Activated T-cell treated with anti-CD3 and anti-CD28 coated beads for 4 hours (primary cell): ENCODE measurements at places on chromosomes 3 and 15.
A peak's percentile ranks its signal among the peaks of the same experiment; 100 is the strongest.

- no peak for DNase-seq
Measured at GRCh38 chr15:89003865-89004725, 84.2 kb upstream of the ABHD2 start.

GRCh38 chr15:82952158-82953081, at the start of gene HOMER2:
HOMER2 (minus strand) TSS chr15:82952720; CDS start chr15:82952535, 185 bp downstream.
- DNase-seq: no peak

DNA sequence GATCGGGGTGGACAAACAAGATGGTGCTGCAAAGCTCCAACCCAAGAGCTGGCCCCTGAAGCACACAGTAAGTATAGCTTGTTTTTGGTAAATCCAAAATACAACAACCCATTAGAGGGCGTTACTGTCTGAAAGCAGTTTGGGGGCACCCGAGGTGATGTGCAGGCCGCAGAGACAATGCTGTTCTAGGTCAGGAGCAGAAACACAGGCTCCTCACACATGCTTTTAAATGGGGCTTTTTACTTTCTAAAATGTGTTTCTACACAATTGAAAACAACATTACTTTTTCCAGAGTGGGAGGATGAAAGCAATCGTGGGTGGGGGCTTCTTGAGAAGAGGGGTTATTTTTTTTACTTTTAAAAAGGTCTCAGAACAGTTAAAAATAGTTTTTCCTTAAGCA, 1029.3 kb upstream of the CFAP20DC start:
- peak; percentile 52 for DNase-seq

DNA sequence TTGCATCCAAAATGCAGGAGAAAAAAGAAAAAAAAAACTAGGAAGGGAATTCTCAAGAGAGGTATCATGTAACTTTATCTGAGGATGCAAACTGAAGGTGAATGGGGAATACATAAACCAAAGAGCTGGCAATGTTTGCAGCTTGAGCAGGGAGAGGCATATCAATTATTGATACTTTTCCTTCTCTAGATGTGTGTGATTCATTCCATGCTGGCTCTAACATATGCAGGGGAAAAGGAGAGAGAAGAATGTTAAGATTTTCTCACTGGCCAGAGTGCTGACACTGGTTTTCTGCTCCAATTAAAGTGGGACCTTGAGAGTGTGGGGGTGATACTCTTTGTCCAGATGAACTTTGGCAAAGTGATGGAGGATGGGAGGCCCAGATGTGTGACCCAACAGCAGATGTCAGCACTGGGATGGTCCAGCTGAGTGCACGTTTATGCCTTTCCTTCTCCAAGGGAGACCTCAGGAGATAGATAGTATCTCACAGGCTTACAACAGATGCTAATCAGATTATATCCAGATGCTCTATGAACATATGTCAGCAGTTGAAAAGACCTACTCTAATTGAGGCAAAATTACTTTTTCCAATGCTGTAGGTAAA, 50.0 kb upstream of the PSMD6 start:
- no peak for DNase-seq

- DNase-seq: no peak
Measured at GRCh38 chr3:59280113-59280512, 230.3 kb upstream of the CFAP20DC start.

DNA sequence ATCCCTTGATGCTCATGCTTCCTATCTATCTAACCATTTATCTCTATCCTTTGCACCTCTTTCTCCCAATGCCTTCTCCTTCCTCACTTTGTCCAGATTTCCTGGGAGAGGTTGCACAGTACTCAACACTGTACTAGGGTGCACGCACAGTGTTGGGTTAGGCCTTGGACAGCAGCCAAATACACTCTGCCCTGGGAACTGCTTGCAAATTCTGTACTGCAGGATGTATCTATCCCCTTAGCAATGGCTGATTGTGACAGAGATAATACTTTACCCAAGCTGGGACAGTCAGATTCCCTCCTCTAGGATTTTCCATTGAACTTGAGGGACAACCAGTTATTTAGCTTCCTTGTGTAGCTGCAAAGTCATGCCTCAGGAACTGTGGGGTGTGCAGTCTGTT, 113.3 kb downstream of the IL20RB start:
- no peak for DNase-seq

- no peak for DNase-seq
Measured at GRCh38 chr15:65962187-65962586, 92.9 kb downstream of the RAB11A start.

DNA sequence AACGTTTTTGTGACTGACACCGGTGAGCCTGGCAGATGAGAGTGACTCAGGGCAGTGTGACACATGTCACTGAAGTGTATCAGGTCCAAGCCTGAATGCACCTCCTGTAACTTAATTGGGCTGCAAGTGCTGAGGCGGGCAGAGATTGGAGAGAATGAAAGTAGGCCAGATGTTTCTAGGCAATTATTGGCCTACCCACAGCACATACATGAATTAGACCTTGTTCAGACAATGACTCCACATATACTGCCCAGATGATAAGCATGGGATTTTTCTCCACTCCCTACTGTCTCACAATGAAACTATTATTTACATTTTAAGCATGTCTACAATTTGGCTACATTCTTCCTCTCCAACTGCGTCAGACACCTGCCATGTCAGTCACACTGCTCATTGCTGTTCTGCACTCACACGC, 187.3 kb upstream of the ZNF385D start:
- no peak for DNase-seq

DNA sequence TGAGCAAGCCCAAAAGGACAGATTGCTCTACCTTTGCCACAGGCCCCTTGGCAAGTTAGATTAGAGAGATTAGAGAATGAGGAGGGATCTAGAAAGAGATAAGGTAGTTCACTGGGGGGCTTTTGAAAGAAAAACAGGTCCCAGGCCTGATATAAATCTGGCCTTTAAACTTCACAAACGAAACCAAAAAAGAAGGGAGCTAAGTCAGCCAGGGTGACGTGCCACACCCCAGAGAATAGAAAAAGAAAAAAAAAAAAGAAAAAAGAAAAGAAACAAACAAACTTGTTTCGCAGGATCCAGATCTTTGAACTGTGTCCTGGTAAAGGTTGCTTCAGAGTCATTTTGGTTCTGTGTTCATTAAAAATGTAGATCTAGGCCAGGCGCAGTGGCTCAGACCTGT, 3.6 kb downstream of the KAT2B start:
- DNase-seq: no peak

GRCh38 chr3:197555281-197556261, at the start of gene BDH1:
BDH1 (minus strand) TSS chr3:197555968; CDS start chr3:197546443, 9,525 bp downstream.
- DNase-seq: peak; percentile 28

- DNase-seq: no peak
Measured at GRCh38 chr3:47984075-47984728, 32.0 kb downstream of the MAP4 start.

- DNase-seq: no peak
Measured at GRCh38 chr3:183375787-183376186, 52.6 kb downstream of the MCF2L2 start.

- DNase-seq: no peak
Measured at GRCh38 chr3:134350861-134351311, 23.4 kb downstream of the AMOTL2 start.

DNA sequence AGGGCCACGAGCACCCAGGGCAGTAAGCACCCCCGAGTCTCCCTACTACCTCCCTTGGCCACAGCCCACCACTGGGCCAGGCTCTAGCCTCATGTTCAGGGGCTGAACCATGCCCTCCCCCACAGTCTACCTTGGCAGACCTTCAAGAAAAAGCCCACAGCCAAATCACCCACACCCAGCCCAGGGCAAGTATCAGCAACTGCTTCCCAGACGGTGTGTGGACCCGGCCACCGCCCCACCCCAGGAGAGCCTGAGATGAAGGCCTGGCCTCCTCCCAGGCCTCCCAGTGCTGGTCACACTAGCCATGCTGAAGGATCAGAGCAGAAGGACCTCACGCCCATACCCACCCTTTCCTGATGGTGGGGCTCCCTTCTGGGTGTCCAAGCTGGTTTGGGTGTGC, 92.0 kb upstream of the LINGO1 start:
- DNase-seq: no peak

DNA sequence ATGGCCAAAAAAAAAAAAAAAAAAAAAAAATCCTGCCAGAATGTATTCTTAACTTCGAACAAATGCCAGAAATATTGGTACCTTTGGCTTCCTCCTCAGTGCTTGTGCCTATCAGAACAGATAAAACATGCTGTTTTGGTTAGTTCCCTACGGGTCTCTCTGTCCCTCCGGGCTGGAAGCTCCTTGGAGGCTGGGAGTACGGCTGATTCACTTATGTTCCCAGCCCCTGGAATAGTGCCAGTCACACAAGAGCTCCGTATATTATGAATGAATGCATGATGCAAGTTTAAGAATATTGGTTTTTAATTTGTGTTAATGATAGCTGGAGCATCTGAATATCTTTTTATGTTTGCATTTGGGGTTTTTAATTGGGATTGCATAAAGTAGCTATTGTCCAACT, 44.0 kb downstream of the NR2F2 start:
- no peak for DNase-seq

DNA sequence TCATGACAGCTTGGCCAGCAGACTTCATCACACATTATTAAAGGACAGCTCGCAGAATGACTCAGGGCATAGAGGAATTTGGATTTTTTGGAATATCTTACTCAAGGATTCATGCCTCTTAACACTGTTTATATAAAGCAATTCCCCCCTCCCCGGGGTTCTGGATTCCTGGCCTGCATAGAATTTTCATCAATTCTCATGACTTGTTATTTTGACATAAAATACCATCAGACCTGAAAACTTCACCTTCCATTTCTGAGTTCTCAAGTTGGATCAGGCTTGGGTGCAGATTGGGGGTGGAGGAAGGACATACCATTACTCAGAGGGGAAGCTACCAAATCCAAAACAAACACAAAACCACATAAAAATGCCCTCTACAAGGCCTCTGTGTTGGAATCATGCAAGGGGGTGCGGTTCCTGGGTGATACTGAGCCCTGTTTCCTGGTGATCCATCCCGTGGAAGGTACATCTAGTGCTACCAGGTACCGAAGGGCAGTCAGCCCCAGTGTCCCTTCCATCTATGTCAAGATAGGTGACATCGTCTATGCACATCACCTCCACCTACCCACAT, 95.3 kb downstream of the DAPK2 start:
- DNase-seq: no peak

DNA sequence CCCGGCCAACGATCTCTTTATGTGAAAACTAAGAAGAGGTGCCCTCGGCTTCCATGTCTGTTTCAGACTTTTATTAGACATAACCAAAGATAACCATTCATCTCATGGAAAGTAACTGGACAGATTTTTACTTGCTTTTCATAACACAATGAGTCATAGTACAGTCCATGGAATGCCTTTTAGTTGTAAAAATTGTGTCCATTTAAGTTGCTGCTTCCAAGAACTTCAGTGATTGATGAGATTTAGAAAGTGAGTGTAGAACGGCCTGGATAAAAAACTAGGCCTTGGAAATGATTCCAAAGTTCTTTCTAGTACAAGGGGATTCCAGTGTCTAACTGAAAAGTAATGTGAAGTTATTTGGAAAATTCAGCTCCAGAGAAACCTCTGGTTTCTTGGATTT, 10.8 kb downstream of the EIF2AK4 start:
- no peak for DNase-seq

GRCh38 chr3:6249679-6250078, 611.2 kb upstream of the GRM7 start:
- no peak for DNase-seq

GRCh38 chr3:144843099-144843498, 871.5 kb downstream of the DIPK2A start:
- DNase-seq: no peak

- no peak for DNase-seq
Measured at GRCh38 chr15:65740148-65740547, 51.9 kb downstream of the DENND4A start.

DNA sequence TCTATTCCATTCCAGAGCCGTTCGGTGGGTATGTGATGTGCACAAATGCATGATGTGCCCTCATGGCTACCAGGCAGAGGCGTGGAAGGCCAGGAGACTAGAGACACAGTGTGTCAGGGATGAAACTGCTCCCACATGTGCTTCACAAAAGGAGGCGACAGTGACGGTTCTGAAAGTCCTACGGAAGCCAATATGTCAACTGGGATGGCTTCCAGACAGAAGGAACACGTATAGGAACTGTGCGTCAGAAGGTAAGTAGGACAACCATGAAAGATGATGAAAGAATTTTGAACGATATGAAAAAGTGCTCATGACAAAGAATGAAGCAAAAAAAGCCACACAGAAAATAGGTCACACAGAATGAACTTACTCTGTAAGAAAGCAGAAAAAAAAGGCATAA, 34.1 kb downstream of the GLB1 start:
- no peak for DNase-seq

GRCh38 chr15:42048821-42049200, 28.0 kb upstream of the PLA2G4E start:
- DNase-seq: no peak

GRCh38 chr15:67062369-67062985, 2.9 kb upstream of the SMAD3 start:
- DNase-seq: no peak

GRCh38 chr3:126792998-126793397, 89.0 kb downstream of the CHCHD6 start:
- no peak for DNase-seq

DNA sequence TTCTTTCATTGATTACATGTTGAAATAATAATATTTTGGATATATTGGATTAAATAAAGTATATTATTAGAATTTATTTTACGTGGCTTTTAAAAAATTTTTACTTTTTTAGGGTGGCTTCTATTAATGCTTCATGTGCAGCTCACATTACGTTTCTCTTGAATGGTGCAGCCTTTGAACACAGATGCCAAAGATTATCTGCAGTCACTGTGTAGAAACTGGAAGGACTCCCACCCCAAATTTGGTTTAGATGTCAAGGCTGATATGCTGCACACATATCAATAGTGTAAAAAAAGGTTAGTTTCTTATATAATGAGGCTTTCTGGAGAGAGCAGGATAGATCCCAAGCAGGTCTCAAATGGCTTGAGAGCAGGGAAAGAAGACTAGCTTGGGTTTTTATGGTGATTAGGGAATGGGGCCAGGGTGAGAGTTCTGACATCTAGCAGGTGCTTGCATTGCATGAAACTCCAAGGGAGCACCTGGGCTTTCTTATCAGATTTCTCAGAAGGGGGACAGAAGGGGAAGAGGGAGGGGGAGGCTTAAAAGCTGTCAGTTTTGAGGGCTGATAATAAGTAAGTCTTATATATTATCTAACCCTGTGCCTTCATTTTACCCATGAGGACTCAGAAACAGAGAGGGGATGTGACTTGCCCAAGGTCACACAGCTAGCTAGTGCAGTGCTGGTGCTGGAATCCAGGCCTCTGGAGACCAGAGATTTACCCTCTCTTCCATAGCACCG, 89.6 kb downstream of the CHST2 start:
- DNase-seq: no peak

GRCh38 chr15:52803467-52804306, 13.6 kb upstream of the ONECUT1 start:
- DNase-seq: no peak

GRCh38 chr3:170572665-170573253, 13.1 kb downstream of the SLC7A14 start:
- no peak for DNase-seq

GRCh38 chr3:129005526-129006303, 4.6 kb downstream of the EFCC1 start:
- DNase-seq: no peak

DNA sequence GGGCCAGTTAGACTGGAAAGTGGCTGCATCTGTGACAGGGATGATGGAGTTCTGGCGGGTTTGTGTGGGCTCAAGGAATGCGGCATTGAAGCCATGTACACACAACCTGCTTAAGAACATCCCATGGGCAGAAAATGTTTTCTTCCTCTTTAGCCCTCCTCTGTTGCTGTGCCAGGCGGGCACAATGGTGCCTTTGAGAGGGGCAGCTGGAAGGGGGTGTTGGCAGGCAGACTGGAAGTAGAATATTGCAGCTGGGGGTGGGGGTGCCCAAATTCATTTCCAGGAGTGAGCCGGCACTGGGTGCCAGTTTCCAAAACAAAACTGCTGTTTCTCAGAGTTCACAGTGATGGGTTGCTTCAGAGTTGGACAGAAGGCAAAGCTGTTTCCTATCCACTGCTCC, 91.8 kb upstream of the ETV5 start:
- DNase-seq: no peak
